Activated CD8-positive, alpha-beta memory T cell treated with anti-CD3 and anti-CD28 coated beads for 1 hour (primary cell): ENCODE measurements at places on chromosomes 2 and 18.

DNA sequence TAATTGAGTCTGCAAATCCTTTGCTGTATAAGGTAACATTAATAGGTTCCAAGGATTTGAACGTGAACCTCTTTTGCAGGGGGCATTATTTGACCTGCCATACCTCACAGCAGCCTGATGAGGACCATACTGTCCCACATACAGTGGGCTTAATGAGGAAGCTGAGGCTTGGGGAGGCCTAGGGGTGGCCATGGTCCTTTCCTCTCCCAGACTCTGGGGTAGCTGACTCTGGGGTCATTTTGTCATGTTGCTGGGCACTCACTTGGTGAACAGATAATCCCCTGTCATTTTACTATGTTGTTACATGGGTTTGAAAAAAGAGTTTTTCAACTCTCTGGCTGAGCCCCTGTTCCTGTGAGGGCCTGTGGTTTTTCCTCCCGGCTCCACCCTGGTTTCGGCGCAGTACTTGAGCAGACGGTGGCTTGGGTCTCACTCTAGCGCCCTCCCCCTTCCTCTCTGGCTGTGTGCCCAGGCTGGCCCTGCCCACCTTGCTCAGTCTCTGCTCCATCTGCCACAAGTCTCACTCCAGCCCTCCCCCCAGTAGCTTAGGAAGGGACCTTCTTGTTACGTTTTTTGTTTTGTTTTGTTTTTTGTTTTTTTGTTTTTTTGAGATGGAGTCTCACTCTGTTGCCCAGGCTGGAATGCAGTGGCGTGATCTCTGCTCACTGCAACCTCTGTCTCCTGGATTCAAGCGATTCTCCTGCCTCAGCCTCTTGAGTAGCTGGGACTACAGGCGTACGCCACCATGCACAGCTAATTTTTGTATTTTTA, 21.0 kb downstream of the INPP4A start:
- peak; percentile 66 for DNase-seq

- DNase-seq: no peak
These were observed 28.0 kb downstream of the DIPK1C start for GRCh38 chr18:74429096-74429495.

GRCh38 chr18:63924551-63924950, 16.8 kb downstream of the SERPINB10 start:
- DNase-seq: no peak

DNA sequence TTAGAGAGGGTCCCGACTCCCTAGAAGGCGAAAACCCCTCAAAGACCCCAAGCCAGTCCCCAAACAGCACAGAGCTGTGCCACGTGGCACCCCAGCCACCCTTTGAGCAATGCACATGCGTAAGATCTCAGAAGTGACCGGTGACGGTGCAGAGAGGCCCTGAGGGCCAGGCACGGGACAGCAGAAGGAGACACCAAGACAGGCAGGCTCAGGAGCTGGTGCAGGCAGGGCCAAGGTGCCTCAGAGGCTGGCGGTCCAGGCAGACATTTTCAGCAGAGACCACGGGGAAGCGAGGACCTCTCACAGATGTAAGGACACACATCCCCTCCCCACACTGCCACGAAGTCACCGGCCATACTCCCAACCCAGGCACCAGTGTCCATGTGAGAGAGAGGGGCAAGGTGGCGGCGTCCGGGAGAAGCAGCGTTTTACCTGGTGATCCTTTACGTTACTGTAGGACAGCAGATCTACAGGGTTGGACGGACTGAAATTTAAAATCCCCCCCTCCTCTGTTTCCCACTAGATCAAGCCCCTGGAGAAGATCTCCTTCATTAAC, 2.0 kb upstream of the RAB17 start:
- no peak for DNase-seq

- no peak for DNase-seq
These were observed 793.5 kb upstream of the SOX11 start for GRCh38 chr2:4898706-4899105.

- DNase-seq: no peak
These were observed 35.1 kb downstream of the VPS54 start for GRCh38 chr2:63983986-63984605.

DNA sequence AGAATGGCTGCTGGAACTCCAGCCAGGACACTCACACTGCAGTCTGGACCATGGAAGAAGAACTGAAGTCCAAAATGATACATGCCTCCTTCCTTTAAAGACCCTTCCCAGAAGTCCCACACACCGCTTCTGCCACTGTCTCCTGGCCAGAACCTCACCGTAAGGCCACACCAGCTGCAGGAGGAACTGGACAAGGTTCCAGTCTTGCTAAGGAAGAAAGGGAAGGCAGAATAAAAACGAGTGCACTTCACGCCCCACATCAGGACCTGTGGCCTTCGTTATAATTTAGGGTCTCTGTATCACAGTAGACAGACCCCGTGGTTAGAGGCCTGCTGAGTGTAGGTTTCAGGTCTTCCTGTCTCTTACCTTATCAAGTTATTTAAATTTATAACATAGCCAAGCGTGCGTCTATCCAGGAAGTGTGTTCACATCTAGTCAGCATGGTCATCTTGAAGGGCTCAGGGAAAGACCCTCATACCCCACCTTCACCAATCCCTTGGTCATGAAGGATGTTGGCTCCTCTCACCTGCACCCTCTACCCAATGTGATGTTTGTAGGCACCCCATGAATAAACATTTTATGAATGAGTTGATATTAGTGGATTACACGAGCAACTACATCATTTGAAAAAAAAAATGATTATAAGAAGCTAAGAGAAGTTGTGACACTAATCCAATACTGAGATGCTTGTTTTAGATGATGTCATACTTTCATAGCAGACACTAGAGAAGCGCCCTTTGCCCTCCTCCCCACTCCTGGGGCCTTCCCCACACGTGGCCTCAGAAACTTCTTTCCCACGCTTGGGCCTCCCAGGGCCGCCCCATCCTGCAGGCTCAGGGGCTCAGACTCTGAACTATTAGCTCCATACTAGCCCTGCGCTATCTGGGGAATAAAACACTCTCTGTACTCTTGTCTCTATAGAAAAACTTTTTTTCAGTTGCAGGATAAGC, 157.6 kb downstream of the FAM210A start:
- no peak for DNase-seq

DNA sequence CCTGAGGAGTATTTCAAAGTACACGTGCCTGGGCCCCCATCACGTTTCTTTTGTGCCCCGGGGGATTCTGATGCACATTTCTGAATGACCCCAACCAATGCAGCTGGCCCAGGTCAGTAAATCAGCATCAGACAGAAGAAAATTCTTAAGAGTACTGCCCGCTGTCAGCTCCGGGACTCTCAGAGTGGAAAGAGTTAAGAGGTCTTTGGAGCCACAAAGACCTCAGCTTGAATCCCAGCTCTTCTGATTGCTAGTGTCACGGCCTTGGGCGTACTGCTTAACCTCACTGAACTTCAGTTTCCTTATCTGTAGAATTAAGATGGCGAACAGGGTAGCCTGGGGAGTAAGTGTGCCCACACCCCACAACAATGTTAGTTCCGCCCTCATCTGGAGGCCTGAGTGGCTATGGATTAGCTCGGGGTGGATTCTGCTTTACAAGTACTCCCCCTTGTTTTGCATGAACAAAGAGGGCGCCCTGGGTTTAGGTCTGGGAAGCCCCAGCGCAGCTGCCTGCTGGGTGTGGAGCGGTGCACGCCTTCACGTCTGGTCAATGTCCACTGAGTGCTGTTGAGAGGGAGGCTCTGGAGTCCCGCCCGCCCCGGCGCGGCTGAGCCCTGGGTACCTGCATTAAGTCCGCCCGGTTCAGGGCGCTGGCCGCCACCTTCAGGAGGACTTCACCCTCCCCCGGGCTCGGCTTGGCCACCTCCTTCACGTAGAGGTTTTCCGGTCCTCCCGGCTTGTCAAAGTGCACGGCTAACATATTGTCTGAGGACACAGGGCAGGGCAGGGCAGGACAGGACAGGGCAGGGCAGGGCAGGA, 858 bp downstream of the TP53I3 start:
- DNase-seq: no peak

DNA sequence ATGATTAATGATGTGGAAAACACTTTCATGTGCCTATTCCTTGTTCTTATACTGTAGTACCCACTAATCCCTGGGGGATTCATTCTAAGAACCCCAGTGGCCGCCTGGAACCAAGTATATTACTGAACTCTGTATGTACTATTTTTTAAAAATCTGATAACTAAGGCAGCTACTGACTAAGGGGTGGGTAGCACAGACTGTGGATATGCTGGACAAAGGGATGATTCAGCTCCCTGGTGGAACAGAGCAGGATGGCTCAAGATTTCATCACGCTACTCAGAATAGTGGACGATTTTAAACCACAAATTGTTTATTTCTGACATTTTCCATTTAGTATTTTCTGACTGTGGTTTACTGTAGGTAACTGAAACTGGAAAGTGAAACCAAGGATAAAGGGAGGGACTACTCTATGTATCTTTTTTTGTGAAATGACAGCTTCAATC, 41.8 kb upstream of the CDC42EP3 start:
- DNase-seq: no peak

DNA sequence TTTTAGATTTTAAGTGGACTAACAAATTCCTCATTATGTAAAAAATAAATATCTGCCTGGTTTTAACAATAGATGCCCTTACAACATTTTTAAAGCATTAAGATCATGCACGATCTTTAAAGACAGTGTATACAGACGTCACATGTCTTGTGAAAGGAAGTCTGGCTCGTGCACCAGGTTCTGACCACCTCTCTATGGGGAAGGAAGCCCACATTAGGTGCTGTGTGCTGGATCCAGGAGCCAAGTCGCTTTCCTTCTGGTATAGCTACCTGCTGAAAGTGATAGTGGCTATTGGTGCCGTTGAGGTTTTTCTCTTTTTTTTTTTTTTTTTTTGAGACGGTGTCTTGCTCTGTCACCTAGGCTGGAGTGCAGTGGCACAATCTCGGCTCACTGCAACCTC, 116.5 kb downstream of the NCK2 start:
- DNase-seq: no peak

- DNase-seq: no peak
These were observed 143.5 kb downstream of the ZEB2 start for GRCh38 chr2:144376460-144376859.

DNA sequence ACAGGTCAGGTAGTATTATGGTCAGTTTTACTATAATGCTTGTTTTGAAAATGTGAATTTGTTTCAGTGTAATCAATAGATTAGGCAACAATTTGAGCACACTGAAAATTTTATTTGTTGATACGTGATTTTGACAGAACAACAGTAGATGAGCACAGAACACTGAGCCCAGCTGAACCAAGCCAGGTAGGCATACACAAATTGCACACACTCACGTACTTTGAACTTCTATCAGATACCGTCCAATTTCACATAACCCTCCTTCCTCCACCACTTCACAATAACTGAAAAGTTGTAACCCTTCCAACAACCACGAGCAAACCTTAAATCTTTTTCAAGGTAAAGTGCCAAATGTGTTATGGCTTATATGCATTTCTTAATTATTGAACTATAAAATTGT, 229.5 kb upstream of the TMEFF2 start:
- DNase-seq: no peak

GRCh38 chr18:55318951-55319441, 269.0 kb downstream of the TCF4 start:
- no peak for DNase-seq

DNA sequence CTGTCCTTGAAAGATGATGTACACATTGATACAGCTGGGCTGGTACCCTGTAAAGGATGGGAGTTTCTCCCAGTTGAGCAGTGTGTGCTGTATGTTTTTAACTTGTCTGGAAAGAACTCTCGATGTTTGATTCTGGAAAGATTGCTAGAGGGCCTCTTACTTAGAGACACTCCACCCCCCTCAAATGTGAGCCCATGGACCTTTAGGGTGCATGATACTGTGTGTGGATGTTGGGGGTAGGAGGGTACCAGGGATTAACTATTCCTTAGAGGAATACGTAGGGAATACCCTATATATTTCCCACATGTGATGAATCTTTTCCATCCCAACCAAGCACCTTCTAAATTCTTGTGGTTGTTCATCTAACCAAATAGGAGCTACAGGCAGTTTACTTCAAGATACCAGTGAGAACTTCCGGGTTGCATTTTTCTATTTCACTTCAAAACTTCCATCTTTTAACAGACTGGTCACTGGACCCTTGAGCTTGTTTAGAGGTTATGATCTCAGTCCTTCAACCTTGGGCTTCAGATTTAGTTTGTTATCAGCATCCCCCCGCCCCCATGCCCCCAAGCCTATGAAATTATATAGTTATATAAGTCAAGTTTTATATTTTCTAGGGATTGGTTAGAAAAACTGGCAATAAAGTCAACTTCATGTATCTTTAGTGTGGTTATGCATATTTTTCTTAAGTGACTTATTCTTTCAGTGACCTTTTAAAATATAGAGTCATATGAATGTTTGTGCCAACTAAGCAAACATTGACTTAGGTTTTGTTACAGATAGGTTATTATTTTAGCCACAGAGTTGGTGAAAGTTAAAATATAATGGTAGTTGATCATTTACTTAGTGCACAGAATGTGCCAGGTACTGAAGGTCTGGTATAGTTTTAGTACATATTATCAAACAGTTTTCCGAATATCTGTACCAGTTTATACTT, 18.2 kb downstream of the AFTPH start:
- DNase-seq: no peak

DNA sequence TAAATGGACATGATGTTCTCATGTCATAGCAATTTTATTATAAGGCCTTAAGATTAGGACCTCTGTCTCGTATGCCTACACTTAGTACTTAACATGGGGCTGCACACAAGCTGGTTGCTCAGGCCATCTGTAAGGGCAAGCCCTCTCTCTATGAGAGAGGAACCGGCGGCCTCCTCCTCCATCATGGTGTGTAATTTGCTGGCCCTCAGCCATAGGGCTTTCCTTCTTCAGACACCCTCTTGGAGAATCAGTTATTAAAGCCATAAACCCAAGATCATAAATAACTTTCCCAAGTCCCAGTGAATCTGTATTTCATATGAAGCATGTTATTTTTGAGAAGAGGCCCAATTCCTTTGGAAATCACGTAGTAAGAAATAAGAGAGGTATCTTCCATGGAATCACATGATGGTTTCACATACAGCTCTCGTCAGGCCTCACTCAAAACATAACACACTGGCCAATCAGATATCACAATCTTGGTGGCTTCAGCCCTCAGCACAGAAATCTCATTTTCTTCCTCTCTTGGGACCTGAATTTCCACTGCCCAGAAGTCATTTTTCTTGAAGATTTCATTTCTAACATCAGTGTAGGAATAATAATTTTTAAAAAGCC, 92.6 kb downstream of the RDH14 start:
- DNase-seq: no peak

DNA sequence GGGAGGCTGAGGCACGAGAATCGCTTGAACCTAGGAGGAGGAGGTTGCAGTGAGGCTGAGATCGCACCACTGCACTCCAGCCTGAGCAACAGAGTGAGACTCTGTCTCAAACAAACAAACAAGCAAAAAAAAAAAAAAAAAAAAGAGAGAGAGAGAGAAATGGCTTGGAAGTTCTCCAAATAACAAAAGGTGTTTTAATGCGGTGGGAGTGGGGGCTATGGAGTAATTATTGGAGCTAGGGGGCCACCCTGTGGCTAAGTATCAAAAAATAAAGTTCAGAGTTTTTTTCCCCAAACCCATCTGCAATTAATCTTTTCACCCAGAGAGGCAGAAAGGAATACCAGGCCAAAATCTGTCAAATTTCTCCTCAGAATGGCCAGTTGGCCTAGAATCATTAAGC, 23.0 kb upstream of the CEP68 start:
- DNase-seq: no peak

- DNase-seq: no peak
These were observed 25.4 kb downstream of the WDR75 start for GRCh38 chr2:189466656-189467055.
